ENCODE measurements at places on chromosomes 2 and 18.
A peak's percentile ranks its signal among the peaks of the same experiment; 100 is the strongest.

GRCh38 chr18:23626451-23627279 lies 36.0 kb downstream of the ANKRD29 start:
- DNase-seq, result no peak

DNA sequence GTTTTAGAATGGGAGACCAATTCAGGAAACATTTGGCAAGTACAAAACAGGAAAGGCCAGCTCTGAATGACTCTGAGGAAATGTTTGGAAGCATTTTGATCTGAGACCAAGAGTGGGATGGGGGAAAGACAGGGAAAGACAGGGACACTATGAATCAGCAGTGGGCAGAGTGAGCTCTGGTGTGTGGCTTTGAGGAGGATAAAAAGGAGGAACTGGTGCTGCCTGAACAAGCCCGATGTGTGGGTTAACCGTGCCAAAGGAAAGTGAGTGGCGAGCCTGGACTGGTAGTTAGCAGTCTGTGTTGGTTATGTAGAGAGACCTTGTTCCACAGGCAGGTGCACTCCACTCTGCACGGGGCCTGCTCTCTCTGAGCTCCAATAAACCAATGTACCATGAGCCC lies 5.3 kb downstream of the MFSD6 start:
- DNase-seq, result no peak

DNA sequence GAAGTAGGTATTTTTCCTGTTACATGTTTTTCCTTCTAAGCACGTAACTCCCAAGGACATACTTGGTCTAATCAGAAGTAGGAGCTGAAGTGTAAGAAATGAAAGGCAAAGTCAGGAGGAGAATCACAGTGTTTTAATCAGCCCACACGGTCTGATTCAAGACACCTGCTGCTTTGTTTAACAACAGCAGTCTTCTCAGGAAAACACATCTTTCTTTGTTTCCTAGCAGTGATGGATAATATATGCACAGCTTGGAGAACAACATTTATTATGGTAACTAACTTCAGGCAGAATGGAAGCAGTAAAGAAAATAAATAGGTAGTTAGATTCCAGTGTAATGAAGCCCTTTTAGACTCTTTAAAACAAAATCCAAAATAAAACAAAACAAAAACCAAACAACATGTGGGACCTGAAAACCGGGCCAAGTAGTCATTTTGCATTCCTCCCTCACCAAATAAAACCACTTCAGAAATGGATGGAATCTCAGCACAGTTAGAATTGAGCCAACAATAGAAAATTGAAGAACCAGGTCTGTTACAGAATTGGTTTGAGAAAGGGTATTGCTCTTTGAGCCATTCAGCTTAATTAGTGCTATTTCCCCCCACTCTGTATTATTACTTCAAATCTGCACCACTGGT lies 61.1 kb upstream of the UGP2 start:
- no peak for DNase-seq

DNA sequence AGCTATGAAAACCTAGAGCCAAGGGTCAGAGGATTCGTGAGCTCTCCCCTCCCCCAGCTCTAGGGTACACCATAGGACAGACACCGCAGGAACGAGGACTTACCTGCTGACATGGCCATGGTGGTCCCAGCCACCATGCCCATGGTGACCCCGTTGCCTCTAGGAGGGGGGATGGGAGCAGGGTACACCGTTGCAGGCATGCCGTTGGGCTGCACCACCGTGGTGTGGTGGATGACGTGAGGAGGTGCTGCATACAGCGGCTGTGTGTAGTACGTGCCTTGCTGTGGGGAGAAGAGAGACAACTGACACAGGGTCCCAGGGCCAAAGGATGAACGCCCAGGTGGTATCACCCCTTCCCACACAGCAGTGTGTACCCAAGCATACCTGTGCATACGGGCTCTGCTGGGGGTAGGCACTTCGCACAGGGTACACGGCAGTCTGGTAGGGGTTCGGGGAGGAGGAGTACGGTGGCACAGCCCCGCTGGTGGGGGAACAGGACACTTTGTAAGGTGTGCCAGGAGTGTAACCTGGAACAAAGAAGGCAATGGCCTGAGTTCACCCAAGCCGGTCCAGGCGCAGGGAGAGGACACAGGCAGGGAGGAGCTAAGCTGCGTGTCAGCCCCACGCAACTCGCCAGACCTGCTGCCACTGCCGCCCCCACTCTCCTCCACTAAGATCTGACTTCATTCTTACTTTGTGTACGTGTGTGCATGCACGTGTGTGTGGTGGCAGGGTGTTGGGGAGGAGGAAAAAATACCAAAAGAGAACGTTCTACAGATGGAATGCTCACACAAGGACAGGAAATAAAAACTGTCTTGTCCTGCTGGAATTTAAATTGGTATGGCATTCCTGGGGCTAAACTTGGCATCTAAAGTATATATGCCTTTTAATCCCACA lies 37.8 kb downstream of the FAM168B start:
- no peak for DNase-seq

DNA sequence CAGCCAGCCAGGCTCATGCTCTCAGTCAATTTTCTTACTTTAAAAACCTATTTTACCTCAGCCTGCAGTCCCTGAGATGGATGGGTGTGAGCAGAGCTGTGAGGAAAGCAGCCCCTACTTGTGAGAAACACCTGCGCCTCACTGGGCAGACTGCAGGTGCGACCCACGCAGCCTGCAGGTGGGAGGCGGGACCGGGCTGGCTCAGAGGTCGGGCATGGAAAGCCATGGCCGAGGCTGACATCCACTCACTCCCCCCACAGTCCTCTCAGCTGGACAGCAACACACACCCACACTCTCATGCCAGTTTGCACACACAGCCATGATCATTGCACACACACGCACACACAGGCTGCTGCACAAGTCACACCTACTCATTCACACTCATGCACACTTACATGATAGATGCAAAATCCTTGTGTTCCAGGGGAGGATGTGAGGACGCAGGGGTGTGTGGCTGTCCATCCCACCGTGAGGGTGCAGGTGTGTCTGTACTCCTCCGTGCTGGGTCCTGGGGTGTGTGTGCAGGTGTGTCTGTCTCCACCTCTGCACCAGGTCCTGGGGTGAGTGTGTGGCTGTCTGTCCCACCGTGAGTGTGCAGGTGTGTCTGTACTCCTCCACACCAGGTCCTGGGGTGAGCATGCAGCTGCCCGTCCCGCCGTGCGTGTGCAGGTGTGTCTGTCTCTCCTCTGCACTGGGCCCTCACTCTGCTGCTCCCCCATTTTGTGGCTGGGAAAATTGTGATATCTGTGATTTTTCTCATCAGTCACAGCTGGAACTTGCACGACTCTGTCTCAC lies 166.5 kb downstream of the RTP5 start:
- no peak for DNase-seq

GRCh38 chr2:206212673-206213513 lies 53.2 kb downstream of the EEF1B2 start:
- peak; percentile 25 for DNase-seq

All from mesenchymal stem cell (in vitro differentiated cells and primary cell).